Amygdala (tissue), 56 donors: ENCODE measurements at places on chromosomes 12 and 14.

- DNase-seq, result no peak
These were observed 37.6 kb upstream of the ARHGAP5 start for GRCh38 chr14:32039401-32040030.

- DNase-seq, result no peak
These were observed 68.7 kb upstream of the MED13L start for GRCh38 chr12:116346222-116346621.

DNA sequence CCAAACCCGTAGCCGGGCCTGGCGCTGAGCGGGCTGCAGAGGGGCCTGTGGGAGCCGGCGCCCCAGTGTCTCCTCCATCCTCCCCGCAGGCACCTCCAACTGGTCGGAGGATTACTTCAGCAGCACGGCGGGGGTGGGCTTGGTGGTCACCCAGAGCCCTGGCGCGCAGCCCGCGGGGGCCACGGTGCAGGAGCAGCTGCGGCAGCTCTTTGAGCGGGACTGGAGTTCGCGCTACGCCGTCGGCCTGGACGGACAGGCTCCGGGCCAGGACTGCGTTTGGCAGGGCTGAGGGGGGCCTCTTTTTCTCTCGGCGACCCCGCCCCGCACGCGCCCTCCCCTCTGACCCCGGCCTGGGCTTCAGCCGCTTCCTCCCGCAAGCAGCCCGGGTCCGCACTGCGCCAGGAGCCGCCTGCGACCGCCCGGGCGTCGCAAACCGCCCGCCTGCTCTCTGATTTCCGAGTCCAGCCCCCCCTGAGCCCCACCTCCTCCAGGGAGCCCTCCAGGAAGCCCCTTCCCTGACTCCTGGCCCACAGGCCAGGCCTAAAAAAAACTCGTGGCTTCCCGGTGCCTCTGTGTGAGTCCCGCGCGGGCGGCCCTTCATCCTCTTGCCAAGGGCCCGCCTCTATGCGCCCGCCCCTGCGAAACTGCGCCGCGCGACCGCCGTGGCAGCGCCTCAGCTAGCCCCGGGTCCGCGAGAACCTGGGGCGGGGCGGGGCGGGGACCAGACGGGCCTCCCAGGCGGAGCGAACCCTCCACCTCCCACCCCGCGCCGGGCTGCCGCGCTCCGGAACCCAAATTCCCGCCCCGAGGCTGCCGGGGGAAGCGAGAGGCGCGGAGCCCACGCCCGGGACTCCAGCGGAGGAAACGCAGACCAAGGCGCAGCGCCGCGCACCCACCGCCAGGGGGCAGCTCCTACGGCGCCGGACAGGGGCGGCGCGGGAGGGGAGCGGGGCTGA lies 8.3 kb downstream of the PLD4 start:
- DNase-seq, result peak; percentile 56

GRCh38 chr14:48914921-48915320 lies 671.3 kb downstream of the RPS29 start:
- DNase-seq, result no peak

DNA sequence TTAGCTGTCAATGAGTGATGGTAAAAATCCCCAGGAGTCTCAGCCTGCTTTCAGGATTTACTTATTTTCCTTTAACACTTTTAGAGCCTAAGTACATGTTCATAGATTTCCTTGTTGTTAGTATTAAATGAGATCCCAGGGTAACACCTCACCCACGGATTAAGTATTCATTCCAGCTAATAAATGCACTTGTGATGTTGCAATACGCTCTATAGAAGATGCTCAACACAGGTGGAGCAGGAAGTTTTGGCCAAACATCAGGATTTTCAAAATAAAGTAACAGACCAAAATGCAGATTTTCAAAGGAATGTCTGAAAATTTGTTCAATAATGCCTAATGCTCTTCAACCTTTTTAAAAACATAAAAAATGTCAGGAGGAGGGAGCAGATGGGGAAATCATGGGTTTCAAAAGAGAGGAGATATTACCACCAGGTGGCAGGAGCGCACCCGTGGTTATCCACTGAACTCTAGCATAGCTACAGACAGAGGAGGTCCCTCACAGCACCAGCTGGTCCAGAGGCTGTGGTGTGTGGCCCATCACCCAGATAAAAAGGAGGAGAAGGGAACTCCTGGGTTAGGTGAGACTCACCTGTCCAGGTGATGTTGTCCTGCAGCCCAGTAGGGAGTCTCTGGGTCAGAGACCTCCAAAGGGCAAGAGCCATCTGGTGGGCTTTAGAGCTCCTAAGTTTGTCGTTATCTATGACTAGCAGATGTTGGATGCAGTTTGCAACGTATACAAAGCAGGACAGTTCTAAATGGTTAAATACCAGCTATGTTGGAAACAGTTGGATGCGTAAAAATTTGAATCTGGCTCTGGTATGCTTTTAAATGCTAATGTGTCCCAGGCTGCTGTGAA lies 1158.4 kb upstream of the TMEM132C start:
- no peak for DNase-seq

DNA sequence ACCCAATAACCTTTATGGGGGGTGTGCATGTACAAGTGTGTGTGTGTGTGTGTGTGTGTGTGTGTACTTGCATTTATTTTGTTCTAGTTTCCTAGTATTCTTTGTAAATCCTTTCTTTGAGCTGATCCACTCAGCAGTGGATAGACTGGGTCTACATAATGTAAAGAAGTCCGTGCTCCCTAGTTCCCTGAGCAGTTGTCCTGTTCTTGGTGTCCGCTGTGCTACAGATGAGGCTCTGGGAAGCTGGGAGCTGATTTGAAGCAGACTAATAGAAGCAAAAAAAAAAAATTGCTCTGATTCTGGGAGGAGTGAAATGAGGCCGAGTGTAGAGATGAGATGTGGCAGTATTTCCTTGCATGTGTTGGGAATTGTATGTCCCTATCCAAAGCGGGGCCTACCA lies 150.4 kb upstream of the WSCD2 start:
- DNase-seq, result no peak

DNA sequence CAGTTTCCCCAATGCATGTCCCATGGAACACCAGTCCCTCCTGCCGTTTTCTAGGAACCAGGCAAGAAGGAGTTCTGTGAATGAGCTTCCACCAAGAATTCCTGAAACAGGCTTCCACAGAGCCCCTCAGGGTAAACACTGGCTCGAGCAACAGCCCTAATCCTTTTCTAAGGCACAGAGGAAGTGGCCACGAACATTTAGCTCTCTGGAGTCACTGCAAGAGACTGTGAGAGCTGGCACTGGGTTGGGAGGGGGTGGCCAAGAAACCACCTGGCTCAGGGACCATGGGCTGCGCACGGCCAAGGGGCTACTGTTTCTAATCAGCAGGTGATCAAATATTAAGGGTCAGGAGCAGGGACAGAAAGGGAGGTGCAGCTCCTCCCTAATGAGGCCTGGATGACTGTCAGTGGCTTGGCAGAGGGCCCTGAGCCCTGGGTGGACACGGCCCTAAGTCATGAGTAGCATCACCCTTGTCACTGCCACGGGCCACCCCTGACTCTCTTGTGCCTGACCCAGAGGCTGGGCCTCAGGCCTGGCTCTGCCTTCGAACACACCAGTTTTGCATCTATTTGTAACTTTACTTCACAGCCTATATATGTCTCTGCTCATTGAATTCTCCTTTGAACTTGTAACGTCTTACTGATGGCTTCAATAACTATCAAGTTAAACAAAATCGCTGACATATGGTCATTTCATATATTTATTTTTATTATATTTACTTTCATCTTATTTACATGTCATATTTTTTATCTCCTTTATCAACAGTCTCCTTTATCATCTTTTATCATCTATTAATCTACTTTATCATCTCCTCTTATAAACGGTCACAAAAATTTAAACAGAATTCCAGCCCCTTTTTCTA lies 154.0 kb downstream of the DICER1 start:
- no peak for DNase-seq

DNA sequence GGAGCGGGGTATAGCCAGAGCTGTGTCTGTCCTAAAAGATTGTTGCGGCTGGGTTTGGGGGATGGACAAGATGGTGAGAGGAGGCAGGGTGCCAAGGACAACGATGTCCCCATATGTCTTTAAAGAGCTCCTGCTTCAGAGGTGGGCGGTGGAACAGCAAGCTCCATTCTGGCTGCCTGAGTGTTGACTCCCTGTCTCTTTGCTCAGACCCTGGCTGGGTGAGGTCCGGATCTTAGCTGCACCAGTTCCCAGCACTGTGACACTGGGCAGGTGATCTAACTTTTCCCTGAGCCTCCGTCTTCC lies 8.3 kb upstream of the WSCD2 start:
- no peak for DNase-seq
